ENCODE measurements at places on chromosomes 2 and 18.

GRCh38 chr18:25075331-25075730 lies 276.6 kb downstream of the ZNF521 start:
- DNase-seq: no peak

- DNase-seq: no peak
These were observed 60.7 kb downstream of the ADI1 start for GRCh38 chr2:3458396-3459184.

DNA sequence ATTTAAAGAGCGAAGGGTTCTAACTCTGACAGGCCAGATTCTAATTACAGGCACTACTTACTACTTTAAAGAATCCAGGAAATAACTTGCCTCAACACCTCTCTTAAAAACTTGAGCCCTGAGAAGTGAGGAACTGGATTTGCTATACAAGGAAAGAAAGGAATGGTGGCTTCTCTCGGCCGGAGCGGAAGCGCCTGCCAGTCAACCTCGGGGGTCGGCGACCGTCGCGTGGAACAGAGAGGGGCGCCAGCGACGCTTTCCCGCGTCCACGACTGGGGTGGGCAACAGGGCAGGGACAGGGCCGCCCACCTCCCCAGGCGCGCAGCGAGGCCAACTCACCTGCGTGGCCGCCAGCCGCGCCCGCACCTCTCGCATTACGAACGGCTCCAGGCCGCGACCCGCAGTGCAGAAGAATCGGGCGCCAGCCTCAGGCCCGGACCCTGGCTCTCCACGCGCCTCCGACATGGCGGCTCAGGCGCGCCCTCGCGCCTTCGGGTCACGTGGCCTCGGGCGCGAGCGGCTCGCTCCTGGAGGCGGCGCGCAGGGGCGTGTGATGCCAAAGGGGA lies at the start of gene THUMPD2:
Gene THUMPD2, minus strand, starts transcription at position 484 of the 566 bp plus-strand sequence. Its CDS starts 19 bp downstream, at position 465.
- peak; percentile 71 for DNase-seq

- no peak for DNase-seq
These were observed 164.0 kb upstream of the SIX3 start for GRCh38 chr2:44777537-44777936.

GRCh38 chr2:110113961-110114591 lies 1.5 kb downstream of the MALL start:
- no peak for DNase-seq

- DNase-seq: peak; percentile 80
These were observed 1.6 kb upstream of the MYL12A start for GRCh38 chr18:3245853-3246634.

- no peak for DNase-seq
These were observed 776 bp downstream of the MOGS start for GRCh38 chr2:74464406-74464805.

DNA sequence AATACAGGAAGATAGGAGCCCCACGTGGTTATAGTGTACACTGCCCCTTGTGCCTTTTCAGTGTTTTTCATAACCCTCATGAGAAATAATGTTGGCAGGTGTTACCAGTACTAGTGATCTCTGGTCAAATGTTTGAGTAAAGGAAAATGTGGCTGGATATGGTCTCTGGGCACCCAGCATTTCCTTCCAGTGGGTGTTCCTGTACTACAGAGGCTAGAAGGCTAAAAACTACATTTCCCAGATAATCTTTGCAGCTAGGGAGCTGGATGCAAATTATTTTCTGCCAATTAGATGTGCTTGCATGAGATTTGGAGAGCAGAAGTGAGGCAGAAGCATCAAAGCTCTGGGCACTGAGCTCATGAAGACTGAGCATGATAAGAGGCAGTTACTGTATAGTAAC lies 45.1 kb downstream of the KIAA2012 start:
- no peak for DNase-seq

GRCh38 chr2:225602205-225602604 lies 202.7 kb downstream of the NYAP2 start:
- DNase-seq: no peak

- DNase-seq: no peak
These were observed 110.6 kb upstream of the SIX2 start for GRCh38 chr2:45119855-45120254.

DNA sequence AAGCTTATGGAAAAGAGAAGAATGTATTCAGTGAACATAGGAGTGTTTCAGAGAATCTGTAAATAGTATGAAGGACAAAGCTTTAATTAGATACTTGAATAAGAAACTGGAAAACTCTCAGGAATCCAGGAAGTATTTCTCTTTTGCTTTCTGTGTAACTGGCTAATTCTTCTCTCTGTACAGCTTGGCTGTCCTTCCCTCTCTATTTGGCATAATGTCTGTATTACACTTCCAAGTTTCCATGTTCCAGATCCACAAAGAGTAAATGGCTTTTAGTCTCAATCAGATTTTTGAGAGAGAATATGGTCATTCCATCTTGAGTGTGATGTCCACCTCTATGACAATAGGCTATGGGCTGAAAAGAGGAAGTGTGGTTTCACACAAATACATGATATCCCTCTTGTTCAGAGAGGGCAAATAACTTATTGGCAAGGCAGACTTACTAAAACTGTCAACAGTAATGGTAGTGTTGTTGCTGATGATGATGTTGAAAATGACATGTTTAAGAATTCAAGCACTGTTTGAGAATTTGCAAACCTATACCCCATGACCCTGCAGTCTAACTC lies 129.2 kb upstream of the ERBB4 start:
- DNase-seq: no peak

DNA sequence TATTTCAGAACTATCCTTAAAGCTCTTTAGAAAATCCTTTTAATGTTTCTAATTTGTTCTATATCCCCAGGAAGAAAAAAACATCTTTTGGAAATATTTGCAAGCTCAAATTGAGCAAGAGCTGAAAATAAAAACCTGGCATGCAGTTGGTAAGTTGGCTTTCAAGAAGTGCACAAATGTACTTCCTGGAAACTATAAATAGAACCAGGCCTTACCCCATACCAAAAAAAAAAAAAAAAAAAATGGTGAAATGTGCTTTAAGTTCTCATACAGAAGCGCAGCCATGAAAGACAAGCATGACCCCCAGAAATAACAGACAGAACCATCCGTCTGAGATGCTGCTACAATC lies 178.5 kb downstream of the HDAC4 start:
- DNase-seq: no peak

DNA sequence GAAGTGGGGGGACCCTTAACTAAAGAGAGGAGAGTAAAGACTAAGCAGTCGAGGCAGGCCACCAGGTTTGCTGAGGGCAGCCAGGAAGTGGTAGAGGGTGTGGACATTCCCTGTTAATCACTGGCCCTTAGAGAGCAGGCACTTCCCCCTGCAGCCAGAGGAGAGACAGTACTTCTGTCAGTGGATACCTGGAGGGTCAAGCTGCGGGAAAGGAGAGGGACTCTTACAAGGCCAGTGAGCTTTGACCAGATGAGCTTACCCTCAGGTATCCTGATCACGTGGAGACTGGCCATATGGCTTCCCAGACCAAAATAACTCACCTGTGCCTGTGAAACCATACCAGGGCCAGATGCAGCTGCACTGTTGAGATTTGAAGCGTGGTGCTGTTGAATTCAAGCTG lies 28.6 kb downstream of the ITGA6 start:
- DNase-seq: no peak

DNA sequence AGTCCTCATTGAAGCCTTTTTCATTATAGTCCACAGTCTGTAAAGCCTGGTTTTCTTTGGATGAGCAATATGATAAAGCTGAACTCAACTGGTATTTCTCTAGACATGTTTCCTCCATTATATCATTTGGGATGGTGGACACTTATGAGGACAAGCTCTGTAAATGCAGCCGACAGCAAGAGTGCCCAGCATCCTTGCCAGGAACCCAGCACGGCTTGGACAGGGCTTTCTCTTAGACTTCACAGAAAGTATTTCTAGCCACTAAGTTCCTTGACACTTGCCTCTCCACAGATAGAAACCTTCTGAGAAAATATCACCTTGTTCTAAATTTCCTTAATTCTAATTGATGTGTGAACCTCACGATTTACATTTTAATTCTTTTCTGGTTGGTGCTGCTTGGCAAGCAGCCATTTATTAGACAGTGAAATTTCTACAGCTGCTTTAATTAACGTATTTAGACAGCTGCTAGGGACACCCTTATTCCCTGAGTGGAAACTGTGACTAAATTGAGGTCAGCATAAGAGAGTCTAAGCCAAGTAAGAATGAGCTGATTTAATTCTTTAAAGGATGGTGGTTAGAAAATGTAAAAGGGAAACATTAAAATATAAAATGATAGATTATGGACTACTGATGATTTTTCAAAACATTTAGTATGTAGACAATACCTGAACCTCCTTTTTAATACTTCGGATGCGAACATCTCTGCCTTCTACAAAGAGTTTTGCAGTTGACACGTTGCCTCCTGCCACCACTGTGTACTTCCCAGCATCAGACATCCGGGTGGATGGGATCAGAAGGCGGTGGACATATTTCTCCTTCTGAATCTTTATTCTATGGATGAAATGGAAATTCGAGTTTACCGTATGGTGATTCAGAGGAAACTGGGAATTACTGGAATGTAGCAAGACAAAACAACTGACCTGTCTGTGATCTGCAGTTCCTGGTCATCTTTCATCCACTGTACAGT lies 39.8 kb downstream of the TTN start:
- no peak for DNase-seq

GRCh38 chr18:4146797-4147196 lies 308.3 kb downstream of the DLGAP1 start:
- no peak for DNase-seq

DNA sequence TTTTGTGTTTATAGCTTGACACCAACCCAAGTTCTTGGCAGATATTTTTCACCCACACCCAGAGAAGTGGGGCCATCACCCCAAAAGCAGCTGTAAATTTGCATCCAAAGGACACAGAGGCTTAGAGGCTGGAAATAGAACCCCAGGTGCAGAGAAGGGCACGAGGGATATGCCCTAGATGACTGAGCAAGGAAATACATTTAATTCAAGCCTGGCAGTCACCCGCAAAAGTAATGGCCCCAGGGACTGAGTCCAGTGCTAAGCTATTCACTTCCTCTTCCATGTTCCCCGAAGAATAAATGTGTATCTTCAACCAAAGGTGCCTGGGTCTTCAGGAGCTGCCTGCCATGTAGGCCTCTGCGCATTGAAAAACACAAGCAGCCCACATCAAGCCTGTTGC lies 14.0 kb upstream of the REG3G start:
- DNase-seq: no peak

GRCh38 chr2:101253013-101253702 lies 472 bp downstream of the CNOT11 start:
- DNase-seq: peak; percentile 48

- no peak for DNase-seq
These were observed 19.0 kb downstream of the BIN1 start for GRCh38 chr2:127087791-127088495.

DNA sequence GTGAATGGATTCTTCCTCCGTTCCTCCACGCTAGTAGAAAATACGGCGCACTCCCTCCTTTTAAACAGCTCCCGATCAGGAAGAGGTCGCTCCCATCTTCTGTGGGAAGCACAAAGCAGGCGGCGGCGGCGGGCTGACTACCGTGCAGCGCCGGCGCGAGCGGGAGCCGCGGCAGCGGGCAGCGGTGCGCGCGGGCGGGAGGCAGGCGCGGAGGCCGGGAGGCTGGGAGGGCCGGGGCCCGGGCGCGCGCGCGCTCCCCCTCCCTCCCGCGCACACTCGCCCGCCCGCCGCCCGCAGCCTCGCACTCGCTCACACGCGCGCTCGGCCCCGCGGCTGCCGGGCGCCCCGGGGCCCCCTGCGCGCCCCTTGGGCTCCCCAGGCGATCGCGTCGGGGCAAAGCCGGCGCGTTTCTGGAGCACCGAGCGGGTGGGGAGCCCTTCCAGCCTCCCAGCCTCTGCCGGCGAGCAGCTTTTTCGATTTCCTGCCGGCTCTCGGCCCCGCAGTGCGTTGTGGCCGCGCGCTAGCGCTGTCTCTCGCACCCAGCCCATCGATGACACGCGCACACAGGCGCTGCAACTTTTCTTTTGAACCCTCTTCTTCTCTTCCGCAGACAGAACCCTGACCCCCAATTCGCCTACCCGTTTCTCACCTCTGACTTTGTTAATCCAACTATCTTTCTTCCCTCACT lies at the start of gene SLC8A1:
Gene SLC8A1, minus strand, starts transcription at position 173 of the 688 bp plus-strand sequence.
- DNase-seq: peak; percentile 55

DNA sequence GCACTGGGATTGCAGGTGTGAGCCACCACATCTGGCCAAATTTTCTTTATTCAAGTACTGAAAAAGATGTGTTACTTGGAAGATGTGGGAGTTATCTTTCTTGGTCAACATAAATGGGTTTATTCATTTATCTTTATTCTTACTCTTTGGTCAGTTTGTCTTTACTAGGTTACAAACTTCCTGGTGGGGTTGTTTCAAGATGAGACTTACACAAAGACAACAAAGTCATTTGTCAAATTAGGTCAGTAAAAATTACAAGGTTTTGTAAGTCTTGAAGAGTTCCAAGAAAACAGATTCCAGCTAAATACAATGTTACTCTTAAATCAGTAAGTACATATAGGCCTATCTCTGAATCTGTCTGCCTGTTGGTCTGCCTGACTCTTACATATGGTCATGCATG lies 48.9 kb downstream of the DARS1 start:
- DNase-seq: no peak

DNA sequence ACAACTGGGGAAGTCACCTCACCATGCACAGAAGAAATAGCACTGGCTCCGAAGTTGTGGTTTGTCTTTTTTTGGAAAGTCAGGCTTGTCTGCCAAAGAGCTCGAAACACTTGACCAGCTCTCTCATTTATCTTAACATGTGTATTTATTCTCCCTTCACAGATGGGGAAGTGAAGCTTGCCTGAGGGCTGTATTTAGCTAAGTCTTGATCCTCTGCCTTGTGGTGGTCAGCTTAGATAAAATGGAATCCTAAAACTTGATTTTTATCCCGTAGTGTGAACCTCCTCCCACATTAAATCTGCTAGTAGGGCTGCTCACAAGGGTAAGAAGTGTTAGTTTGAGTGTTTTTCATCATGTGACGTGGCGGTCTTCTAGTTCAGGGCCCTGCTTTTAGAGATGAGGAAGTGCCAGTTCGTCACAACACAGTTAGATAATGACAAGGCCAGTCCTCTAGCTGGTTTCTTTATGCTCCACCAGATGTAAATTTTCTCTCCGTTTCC lies 89.7 kb downstream of the TMEM247 start:
- no peak for DNase-seq

- DNase-seq: no peak
These were observed 70.8 kb upstream of the GATA6 start for GRCh38 chr18:22098563-22098989.

- DNase-seq: no peak
These were observed 500.0 kb upstream of the SETBP1 start for GRCh38 chr18:44180683-44181082.

GRCh38 chr2:6948677-6949351 lies 31.6 kb downstream of the RNF144A start:
- no peak for DNase-seq
